ENCODE measurements at places on chromosomes 4 and X.
A peak's percentile ranks its signal among the peaks of the same experiment; 100 is the strongest.

GRCh38 chrX:103503163-103503852 lies 16.0 kb downstream of the RAB40A start:
- no peak for DNase-seq

- no peak for DNase-seq
These were observed 135.8 kb downstream of the RAPGEF2 start for GRCh38 chr4:159238631-159239030.

DNA sequence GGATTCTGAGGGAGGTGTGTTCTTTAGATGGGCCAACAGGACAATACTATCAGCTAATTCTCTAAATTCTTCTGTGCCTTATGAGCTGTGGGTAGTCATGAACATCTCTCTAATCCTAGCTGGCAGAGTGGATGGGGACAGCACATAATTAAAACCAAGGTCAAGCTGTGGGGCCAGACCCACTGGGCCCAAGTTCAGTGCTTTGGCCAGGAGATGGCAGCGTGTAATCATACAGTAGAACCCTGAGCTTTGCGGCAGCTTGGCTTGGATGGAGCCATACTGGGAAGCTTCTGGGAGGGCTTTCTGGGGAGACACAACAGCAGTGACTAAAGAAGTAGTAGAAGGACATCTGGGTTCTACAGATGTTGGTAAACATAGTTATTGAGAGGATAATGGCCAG lies 140.3 kb upstream of the CXCL13 start:
- DNase-seq: no peak

DNA sequence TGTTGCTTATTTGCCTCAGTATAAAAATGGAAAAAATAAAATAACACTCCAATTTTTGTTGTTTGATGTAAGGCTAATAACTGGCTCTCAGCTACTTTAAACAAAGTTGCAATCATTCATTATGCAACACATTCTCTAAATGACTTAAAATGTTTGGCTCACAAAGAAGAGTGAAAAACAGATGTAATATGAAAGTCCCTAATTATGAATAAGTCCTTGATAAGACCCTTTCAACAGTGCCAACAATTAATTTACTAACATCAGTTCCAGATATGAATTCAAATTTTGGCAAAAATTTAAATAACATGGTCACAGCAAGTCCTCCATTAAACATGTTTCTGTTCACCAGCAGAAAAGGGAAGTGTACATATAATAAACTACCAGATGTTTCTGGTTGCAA lies 69.8 kb downstream of the PAPSS1 start:
- DNase-seq: no peak

- no peak for DNase-seq
These were observed 176.2 kb upstream of the CXorf66 start for GRCh38 chrX:140141444-140142029.

DNA sequence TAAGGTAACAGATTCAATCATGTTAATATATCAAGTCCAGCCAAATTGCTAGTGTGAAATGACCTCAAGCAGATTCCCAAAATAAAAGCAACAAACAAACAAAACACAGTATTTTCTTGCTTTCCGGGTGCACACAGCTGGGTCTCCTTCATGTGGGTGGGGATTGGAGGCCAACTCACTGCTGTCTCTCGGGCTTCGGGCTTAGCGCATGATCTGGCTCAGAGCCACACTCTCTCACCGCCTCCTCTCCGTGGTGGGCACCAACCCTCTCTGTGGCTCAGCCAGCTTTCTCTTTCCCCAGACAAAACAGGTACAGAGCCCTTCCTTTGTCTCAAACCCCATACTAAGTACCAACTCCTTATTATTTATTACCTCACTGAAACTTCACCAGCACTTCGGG lies 2.9 kb upstream of the REELD1 start:
- no peak for DNase-seq

- no peak for DNase-seq
These were observed 960.5 kb upstream of the IGFBP7 start for GRCh38 chr4:58070726-58071125.

GRCh38 chr4:98658287-98659105 lies at the start of gene TSPAN5:
Gene TSPAN5, minus strand, starts transcription at chr4:98658611.
- peak; percentile 73 for DNase-seq

- no peak for DNase-seq
These were observed 64.8 kb upstream of the CXXC4 start for GRCh38 chr4:104559502-104559901.

DNA sequence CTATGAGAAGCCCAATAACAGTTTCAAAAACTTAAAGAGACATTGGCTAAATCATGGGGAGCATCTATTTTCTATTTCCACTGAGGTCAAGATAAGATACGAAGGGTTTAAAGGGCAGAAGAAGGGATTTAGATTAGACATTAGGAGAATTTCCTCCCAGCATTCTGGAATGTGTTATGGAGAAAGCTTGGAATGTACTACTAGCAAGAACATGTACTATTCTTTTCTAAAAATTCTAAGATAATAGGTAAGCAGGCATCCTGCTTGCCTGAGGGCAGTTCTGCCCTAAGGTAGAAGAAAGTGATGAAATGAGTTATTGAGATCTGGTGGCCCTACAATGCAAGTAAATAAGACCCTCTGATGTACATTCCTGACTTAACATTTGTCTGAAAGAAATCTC lies 279.2 kb downstream of the NR3C2 start:
- DNase-seq: no peak

- no peak for DNase-seq
These were observed 28.3 kb downstream of the HTRA3 start for GRCh38 chr4:8297691-8298485.

All from stimulated activated naive CD4-positive, alpha-beta T cell (primary cell).